ENCODE measurements at places on chromosomes 1 and 21. TPM values are rescaled to one million over a fixed set of nuclear protein-coding genes. Genes with fewer than 3 reads are reported as not detected.

The RNF186 gene
- not detected for total RNA-seq

The MCOLN2 gene
- total RNA-seq, result 0.27 TPM

The MED8 gene
- total RNA-seq, result 42.2 TPM

The PRAMEF18 gene
- not detected for total RNA-seq

The NBPF14 gene
- 2.8 TPM for total RNA-seq

The NKAIN1 gene
- 3.6 TPM for total RNA-seq

The C8A gene
- total RNA-seq, result not detected

The FAAH gene
- total RNA-seq, result not detected

The GUCA2B gene
- not detected for total RNA-seq

The F3 gene
- total RNA-seq, result 0.92 TPM

The SPATA46 gene
- not detected for total RNA-seq

The AADACL4 gene
- not detected for total RNA-seq

The XKR8 gene
- total RNA-seq, result 0.78 TPM

The SH2D1B gene
- not detected for total RNA-seq

The OLIG2 gene
- total RNA-seq, result not detected

GRCh38 chr1:172054172-172054571 lies 212.9 kb downstream of the DNM3 start:
- no peak for DNase-seq

- DNase-seq, result no peak
These were observed 24.2 kb downstream of the CAPZB start for GRCh38 chr1:19461220-19461554.

DNA sequence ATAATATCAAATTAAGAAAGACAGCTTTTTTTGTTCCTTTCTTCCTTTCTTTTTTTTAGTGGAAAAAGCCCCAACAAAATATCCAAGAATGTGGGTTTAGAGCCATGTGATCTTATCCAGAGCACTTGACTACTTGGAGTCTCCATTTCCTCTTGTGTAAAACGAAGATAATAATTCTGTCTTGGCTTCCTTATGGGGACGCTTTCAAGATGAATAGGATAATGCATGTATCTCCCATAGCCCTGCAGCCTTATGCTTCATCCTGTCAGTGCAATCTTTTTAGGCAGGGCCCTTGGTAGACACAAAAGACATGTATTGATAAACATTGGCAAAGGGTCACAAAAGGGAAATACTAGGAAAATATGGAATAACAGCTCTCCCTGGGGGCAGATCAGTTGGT lies 34.8 kb downstream of the ZBTB18 start:
- DNase-seq, result no peak

DNA sequence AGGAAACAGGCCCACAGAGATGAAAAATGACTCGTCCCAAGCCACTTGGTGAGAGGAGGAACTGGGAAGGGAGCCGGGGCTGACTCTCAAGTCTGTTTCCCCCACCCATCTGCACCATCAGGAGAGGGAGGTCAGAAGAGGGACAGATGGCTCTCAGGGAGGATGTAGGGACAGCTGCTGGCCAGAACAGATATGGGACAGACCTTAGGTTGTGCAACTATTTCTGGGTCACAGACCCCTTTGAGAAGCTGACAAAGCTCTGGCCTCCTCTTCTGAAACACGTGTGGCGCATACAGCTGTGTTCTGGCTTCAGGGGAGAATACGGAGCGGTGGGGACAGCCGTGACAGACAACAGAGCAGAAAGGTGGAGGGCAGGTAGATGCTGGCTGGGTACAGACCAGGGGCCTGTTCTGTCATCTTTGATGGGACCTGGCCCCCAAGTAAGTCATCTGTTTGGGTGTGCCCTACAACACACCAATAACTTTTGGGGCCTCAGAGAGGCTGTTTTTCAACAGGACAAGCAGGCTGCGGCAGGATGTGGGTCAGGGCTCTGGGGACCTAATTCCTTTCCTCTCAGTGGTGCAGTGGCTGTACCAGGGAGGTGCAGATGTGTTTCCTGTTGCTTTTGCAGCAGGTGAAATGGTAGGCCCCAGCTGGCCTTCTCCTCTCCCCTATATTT lies 7.3 kb downstream of the SH3BGRL3 start:
- DNase-seq, result no peak

GRCh38 chr1:29807689-29808088 lies 571.4 kb downstream of the PTPRU start:
- DNase-seq, result no peak

GRCh38 chr1:212578041-212578440 lies 30.5 kb upstream of the ATF3 start:
- no peak for DNase-seq

GRCh38 chr1:218303176-218303879 lies 18.2 kb downstream of the RRP15 start:
- DNase-seq, result no peak

DNA sequence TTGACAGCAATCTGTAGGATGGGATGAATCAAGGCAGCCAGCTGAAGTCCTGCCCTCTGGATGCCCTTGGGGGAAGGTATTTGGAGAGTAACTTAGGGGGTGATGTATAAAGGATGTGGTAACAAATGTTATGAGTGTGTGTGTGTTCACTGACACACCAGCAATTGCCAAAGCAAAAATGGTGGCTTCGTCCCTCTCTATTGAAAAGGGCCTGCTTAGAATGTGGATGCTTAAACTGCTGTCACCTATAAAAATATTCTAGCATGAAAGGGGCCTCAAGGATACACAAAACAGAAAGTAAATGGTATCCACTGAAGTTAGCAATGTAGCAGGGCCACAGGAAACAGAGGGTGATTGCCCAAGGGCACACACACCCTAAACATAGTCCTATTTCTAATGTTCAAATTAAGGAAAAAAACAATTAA lies 15.1 kb upstream of the AIM2 start:
- DNase-seq, result no peak

DNA sequence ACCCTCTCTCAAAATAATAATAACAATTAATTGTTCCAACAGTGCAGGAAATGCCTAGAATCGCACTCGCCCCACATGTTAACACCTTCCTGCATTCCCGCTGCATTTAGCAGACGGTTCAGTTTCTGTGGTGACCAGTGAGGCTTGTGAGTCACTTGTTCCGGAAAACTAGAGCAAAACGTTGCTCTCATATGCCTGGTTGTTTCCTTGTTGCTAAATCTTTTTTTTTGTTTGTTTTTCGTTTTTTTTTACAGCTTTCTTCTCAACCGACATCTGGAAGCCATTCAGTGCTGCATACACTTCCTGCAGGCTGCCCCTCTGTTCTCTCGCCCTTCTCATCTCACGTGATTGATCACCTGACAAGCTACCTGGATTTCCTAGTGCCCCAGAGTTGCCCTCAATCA lies 56.9 kb upstream of the TMPRSS2 start:
- DNase-seq, result no peak

DNA sequence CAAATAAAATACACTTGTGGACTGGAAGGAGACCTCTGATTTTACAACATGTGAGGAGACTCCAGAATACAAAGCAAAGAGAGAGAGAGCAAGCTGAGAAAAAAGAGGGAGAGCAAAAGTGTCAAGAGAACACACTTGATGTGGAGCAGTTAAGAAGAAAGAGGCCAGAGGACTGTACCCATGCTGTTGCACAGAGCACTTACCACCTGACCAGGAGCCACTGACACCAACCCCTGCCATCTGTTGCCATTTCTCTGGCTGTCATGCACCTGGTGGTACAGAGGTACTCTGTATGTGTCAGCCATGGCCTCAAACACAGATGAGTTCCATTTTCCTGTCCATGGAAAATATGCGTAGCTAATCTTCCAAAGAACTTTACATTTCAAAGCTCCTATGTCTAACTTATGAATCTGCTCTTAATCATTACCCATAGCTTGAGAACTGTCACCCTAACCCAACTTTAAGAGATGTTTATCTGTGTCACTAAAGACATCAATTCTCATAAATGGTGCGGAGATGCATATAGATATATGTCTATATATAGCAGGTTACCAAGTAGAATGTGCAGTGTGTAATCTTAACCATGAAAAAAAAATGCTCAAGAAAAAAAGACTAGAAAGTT lies 32.8 kb upstream of the ABCD3 start:
- no peak for DNase-seq

DNA sequence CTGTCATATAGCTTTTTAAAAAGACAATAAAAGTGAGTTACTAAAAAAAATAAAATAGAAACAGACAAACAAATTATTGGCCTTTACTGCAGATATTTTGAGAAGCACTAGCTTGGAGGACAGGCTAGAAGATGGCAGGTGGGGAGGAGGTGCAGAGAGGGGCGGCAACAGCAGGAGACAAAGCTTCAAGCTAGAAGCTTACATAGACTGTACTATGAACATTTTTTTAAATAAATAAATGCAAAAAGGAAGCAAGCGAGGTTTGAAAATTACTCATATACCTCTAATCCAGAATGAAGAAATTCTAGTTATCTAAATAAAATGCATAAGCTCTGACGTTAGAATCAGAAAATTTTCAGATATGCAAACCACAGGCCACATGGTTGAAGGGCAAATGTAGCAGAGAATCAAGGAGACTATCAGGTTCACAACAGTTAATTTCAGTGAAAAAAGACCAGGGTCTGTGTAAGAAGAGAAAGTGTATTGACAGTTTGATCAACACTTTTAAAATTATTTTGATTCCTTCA lies 54.9 kb downstream of the NRIP1 start:
- DNase-seq, result no peak

GRCh38 chr1:150875197-150876118 lies 941 bp downstream of the ARNT start:
- peak; percentile 50 for DNase-seq

DNA sequence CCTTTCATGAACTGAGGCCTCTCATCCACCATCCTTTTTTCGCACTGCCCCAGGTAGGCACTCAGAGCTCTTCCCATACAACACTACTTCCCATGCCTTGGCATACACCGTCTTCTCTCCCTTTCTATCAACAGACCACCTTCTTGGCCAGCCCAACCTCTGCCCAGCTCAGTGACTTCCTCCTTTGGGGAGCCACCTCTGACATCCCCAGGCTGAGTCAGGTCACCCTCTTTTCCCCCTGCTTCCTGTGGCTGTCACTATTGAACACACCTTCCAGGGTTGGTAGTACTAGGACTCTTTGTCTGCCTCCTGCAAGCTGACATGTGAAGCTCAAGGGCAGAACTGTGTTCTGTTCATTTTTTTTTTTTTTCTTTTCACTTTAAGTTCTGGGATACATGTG lies 283.2 kb downstream of the SETD4 start:
- DNase-seq, result no peak

DNA sequence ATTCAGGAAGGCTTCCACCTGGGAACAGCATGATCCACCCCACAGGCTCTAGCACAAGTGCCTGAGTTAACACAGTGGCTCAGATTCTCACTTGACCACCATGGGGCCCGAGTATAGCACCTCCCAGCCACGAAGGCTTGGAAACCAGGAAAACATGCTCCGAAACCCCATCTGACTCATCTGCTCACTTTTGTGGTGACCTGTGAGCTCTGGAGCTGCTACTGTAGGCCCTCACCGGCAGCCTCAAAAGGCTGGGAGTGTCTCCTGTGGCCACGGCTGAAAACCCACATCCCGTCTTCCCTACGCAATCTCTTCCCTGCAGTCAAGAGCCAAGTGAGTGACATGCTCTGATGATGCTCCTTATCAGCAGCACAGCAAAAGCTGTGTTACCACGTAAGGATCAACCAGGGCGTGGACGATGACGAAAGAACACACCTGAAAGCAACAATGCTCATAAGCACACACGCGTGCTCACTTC lies 81.4 kb downstream of the TGFBR3 start:
- no peak for DNase-seq

DNA sequence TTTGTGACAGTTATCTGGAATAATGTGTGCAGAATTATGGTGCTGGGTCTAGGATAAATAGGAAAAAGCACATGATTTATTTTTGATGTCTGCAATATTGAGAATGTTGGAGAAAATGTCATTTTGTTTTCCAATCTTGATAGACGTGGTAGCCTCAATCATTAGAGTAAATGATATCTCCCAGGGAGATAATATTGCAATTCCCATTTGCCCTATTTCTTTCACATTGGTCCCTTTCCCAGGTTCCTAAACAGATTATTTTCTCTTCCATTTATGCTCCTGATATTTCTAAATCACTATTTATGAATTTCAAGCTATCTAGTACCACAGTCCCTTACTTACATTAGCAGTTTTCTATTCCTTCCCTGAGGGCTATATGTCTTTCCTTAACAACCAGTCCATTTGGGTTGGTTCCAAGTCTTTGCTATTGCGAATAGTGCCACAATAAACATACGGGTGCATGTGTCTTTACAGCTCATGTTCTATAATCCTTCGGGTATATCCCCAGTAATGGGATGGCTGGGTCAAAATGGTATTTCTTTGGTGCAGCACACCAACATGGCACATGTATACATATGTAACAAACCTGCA lies 447.3 kb downstream of the PLA2G4A start:
- DNase-seq, result no peak

- DNase-seq, result no peak
These were observed 7.9 kb downstream of the TFAP2E start for GRCh38 chr1:35580949-35581388.

- peak; percentile 78 for DNase-seq
These were observed 173.0 kb downstream of the GABPA start for GRCh38 chr21:25907573-25908275.

DNA sequence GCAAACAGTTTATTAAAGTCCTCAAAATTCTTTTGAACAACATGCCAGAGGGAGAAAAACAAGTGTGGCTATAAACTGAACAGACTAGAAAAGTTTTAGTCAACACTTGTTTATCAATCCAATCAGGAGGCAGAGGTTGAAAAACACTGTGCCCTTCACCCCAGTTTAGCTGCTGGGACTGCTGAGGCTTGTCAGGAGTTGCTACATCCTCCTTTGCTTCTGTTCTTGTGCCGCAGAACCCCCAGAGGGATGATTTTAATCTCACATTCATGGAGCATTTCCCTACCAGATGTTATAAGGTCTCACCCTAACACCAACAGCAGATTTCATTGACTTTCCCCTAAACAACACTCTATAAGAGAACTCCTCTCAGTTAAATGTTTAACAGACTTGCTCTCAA lies 321.2 kb downstream of the VAV3 start:
- no peak for DNase-seq

GRCh38 chr1:28370239-28371009 lies 884 bp downstream of the PHACTR4 start:
- DNase-seq, result peak; percentile 41

- DNase-seq, result peak; percentile 83
These were observed 148.5 kb downstream of the TENT5C start for GRCh38 chr1:117754061-117754969.

DNA sequence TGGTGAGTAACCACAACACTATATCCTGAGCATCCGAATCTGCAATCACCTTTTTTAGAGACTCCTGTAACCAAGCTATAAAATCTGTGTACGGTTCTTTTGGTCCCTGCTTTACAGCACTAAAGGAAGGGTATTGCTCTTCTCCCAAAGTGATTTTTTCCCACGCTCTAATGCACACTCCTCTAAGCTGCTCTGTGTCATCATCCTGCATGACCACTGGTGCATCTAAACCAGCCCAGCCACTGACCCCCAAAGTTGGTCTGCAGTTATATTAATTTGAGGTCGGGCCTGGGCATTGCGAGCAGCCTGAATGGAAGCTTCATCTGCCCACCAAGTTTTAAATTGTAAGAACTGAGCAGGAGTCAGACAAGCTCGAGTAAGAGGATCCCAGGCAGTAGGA lies 480.0 kb downstream of the PTPRU start:
- no peak for DNase-seq

- no peak for DNase-seq
These were observed 13.9 kb downstream of the C1orf198 start for GRCh38 chr1:230854423-230854822.

GRCh38 chr21:43985690-43986251 lies 26.3 kb upstream of the TRAPPC10 start:
- no peak for DNase-seq
